Activated naive CD4-positive, alpha-beta T cell (primary cell): ENCODE measurements at places on chromosomes 1 and 21.

- DNase-seq, result no peak
These were observed 78.5 kb upstream of the KCND3 start for GRCh38 chr1:112067989-112068388.

DNA sequence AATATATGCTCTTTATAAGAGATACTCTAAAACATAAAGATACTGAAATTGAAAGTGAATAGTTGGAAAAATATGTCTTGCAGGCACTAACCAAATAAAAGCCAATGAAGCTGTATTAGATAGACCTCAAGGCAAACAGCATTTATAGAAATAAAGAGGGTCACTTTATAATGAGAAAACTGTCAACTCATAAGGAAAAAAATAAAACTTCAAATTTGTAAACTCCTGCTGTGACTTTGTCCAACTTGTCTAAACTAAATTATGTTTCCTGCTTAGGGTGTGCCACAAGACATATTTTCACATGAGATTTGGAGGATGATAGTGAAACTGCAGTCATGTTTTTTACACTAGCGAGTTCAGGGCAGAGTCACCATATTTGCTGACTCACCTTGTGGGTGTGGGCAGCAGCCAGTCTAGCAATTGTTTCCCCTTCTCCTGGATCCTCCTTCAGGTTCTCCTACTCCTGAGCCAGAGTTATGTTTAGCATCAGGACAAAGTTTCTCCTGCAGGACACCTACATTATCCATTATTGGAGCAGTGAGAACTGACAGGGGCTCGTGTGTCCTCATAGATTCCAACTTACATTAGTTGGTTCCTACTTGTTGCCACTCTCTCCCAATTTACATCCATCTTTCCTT, 43.8 kb downstream of the CD53 start:
- no peak for DNase-seq

DNA sequence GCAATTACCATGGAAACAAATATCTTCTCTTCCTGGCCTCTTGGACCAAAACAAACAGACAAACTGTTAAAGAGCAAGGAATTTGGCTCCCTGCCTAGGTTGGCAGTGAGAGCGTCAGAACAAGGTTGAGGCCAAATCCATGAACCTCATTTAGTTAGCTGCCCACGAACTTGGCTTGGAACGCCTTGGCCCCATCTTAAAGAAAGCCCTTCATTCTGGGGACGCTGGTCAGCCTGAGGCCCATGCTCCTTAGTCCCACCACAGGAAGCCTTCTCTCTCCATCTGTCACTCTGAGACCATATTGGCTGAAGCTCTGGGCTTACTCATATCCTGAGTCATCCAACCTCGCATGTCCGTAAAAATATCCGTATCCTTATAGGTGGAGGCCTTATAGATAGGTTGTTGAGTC, 62.4 kb upstream of the DIRAS3 start:
- DNase-seq, result no peak

DNA sequence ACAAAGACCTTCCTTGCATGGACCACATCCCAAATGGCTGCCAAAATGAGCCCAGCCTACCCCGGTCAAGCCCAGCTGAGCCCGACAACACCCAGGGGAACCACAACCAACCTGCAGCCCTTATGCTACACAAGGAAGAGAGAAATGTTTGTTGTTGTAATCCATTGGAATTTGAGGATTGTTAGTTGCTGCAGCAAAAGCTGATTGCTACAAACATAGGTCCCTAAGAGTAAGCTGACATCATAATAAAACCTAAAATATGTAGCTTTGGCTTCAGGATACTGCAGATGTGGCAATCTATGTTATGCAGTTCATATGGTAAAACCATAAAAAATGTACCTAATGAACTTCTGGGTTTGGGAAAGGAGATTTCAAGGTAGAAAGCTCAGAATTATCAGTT, 65.5 kb upstream of the DNAH14 start:
- DNase-seq, result no peak

GRCh38 chr1:162056043-162056442, 13.4 kb upstream of the NOS1AP start:
- no peak for DNase-seq

DNA sequence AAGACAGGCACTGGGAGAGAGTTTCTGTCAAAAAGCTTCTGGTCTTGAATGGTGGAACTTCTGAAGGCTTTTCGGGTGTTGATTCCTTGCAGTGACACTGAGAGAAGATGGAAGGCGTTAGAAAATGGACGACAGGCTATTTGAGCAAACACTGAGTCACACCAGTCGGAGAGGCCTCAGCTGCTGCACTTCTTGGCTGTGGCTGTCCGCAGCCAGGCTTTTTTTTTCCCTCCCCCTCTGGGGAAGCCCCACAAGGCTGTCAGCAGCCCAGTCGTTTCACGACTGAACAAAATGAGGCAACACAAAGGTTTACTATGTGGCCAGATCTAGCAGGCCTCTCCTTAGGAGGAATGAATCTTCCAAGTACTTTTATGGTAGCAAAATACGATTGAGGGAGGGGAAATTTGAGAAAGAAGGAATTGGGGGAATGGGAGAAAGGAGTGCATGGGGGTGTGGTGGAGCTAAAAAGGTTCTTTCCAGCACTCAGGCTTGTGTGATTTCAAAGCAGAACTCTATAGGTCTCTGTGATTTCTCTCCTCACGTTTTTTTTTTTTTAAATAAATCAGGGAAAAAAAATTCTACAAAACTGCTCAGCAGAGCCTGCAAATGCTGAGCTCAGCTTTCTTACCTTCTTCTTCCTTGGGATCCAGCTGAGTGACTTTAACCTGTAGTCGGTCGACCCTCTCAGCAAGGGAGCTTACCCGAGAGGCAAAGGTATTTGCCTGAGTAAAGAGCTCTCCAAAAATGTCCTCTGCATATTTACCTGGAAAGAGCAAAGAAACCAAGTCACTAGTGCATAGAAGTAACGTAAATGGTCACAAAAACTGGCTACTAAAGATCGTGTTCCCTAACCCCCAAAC, 26.1 kb downstream of the GPR3 start:
- DNase-seq, result no peak

- peak; percentile 39 for DNase-seq
These were observed 58.4 kb upstream of the CACNA1E start for GRCh38 chr1:181424786-181425403.

DNA sequence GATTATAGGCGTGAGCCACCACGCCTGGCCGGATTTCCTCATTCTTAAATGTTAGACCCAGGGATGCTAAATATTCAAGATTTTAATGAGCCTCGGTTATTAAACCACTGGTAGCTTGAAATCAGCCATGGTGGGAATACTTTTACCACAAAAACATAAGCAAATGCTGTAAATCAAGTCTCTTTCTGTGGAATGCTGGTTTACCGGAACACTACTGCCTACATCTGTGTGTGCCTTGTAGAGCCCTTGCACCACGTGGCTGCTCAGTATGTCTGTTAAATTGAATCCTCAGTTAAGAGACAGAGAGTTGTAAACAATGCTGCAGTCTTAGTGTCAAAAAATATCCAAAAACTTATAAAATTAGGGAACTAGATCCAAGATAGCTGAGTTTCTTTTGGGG, 26.8 kb upstream of the CNN3 start:
- DNase-seq, result no peak

GRCh38 chr1:35850051-35850450, 33.0 kb upstream of the AGO1 start:
- no peak for DNase-seq

- no peak for DNase-seq
These were observed 91.6 kb downstream of the SCCPDH start for GRCh38 chr1:246815693-246816270.

GRCh38 chr1:210695026-210695425, 366.3 kb downstream of the HHAT start:
- DNase-seq, result no peak

GRCh38 chr1:44237721-44238457, 24.6 kb downstream of the DMAP1 start:
- peak; percentile 13 for DNase-seq

GRCh38 chr1:228236744-228237143, 28.9 kb downstream of the OBSCN start:
- DNase-seq, result no peak

DNA sequence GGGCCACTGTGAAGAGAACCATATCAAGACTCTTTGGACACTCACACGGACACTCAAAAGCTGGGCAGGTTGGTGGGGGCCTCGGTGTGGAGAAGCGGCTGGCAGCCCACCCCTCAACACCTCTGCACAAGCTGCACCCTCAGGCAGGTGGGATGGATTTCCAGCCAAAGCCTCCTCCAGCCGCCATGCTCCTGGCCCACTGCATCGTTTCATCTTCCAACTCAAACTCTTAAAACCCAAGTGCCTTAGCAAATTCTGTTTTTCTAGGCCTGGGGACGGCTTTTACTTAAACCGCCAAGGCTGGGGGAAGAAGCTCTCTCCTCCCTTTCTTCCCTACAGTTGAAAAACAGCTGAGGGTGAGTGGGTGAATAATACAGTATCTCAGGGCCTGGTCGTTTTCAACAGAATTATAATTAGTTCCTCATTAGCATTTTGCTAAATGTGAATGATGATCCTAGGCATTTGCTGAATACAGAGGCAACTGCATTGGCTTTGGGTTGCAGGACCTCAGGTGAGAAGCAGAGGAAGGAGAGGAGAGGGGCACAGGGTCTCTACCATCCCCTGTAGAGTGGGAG, 36.3 kb upstream of the TDRD10 start:
- no peak for DNase-seq

GRCh38 chr1:223617323-223618070, 48.0 kb downstream of the CAPN8 start:
- no peak for DNase-seq

GRCh38 chr1:214541693-214542092, 9.7 kb downstream of the PTPN14 start:
- DNase-seq, result no peak

GRCh38 chr1:117964290-117965038, 34.9 kb downstream of the WDR3 start:
- DNase-seq, result no peak

GRCh38 chr21:44686000-44686781, 4.2 kb upstream of the KRTAP12-1 start:
- DNase-seq, result no peak

- no peak for DNase-seq
These were observed 41.0 kb downstream of the TBX15 start for GRCh38 chr1:118947003-118947765.

GRCh38 chr1:46133181-46133658, 791 bp upstream of the PIK3R3 start:
- no peak for DNase-seq

GRCh38 chr21:30478004-30478403, 2.2 kb downstream of the KRTAP19-1 start:
- DNase-seq, result no peak

- DNase-seq, result no peak
These were observed 2.6 kb downstream of the USP24 start for GRCh38 chr1:55212349-55213150.

DNA sequence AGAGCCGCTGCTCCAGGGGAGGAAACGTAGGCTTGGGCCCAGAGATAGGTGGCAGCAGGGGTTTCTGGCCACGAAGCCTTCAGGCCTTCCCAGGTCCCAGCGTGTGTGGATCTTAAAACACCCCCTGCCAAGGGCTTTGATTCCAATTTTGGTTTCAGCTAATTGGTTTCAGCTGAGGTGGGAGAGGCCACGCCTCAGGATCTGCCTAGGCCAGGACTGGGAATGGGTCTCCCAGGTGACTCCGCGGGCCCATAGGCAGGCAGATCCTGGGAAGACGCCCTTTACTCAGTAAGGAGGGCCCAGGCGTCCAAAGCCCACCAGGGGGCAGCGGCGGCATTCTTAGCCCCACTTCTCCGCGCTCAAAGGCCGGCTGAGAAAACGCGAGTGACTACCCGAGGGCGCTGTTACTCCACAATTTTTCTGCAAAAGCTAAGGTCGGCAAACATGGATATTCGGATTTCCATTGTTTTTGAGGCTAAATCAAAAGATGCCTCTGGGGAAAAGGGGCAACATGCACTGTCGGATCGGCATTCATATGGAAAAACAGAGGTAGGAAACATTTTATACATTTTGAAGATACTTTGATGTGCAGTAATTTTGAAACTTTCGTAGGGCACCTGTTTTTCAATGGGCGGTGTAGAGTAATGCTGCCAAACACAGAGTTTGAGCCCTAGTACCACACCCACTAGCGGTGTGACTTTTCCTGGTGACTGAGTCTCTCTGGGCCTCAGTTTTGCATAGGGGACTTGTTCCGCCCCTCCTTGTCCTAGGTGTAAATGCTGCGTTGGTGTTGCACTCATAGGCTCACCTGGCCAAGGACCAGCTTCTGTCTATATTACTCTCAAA, 31.8 kb upstream of the BCL10 start:
- peak; percentile 25 for DNase-seq

- DNase-seq, result no peak
These were observed 3.1 kb upstream of the EVA1B start for GRCh38 chr1:36326499-36326898.

GRCh38 chr1:116273042-116273783, 99.8 kb upstream of the ATP1A1 start:
- no peak for DNase-seq

- DNase-seq, result no peak
These were observed 16.6 kb upstream of the LEMD1 start for GRCh38 chr1:205438213-205439158.

GRCh38 chr1:248900637-248901036, 5.4 kb upstream of the PGBD2 start:
- no peak for DNase-seq

GRCh38 chr1:72649211-72649888, 367.0 kb upstream of the NEGR1 start:
- DNase-seq, result no peak

- no peak for DNase-seq
These were observed 74.9 kb downstream of the ROR1 start for GRCh38 chr1:63848733-63849132.

- no peak for DNase-seq
These were observed 27.5 kb downstream of the PEX14 start for GRCh38 chr1:10502206-10502605.

DNA sequence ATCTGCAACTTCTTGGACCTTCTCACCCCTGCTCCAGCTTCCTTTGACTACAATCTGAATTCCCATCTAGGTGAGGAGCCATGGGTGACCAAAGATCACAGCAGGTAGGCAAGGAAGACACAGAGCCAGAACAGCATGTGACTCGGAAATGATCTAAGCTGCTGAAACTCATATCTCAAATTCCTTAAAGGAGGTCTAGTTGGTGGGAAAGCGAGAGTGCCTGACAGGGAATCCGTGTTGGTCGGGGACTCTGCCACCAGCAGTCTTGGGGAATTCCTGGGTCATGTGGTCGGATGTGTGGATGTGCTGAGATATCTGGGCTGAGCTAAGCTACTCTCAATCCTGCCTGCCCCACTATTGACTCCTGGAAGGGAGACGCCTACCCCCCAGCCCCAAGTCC, 3.2 kb upstream of the NUAK2 start:
- no peak for DNase-seq

- no peak for DNase-seq
These were observed 737.6 kb upstream of the CHRM3 start for GRCh38 chr1:238648751-238649150.

GRCh38 chr1:32316903-32317277, 19.1 kb downstream of the MARCKSL1 start:
- DNase-seq, result no peak

GRCh38 chr1:8476006-8476405, 158.1 kb downstream of the SLC45A1 start:
- DNase-seq, result no peak

GRCh38 chr1:236433819-236434315, 39.8 kb downstream of the EDARADD start:
- no peak for DNase-seq

GRCh38 chr1:22257290-22258275, 114.7 kb upstream of the WNT4 start:
- DNase-seq, result no peak
